ENCODE measurements at places on chromosomes 3 and 15. TPM values are rescaled to one million over a fixed set of nuclear protein-coding genes. Genes with fewer than 3 reads are reported as not detected.

- DNase-seq, result no peak
Observed at GRCh38 chr15:34116620-34117019, 14.7 kb downstream of the PGBD4 start.

- DNase-seq, result no peak
Observed at GRCh38 chr3:42572278-42572677, 9.5 kb downstream of the SEC22C start.

GRCh38 chr3:159904455-159904854 lies 84.2 kb upstream of the IL12A start:
- no peak for DNase-seq

DNA sequence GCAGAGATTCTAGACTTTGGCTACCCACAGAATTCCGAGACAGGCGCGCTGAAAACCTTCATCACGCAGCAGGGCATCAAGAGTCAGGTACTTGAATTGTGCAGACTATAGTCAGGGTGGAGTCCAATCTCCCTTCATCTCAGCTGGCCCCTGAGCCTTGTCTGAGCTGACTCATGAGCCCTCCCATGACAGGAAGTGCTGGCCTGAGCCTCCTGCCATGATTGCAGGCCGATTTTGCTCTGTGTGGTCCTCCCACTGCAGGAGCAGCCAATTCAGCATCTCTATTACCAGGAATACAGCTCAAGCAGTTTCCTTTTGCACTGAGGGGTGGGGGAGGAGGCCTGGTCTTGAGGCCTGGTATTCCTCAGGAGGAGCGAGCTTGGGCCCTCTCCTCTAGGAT lies 5.5 kb downstream of the AP2M1 start:
- no peak for DNase-seq

DNA sequence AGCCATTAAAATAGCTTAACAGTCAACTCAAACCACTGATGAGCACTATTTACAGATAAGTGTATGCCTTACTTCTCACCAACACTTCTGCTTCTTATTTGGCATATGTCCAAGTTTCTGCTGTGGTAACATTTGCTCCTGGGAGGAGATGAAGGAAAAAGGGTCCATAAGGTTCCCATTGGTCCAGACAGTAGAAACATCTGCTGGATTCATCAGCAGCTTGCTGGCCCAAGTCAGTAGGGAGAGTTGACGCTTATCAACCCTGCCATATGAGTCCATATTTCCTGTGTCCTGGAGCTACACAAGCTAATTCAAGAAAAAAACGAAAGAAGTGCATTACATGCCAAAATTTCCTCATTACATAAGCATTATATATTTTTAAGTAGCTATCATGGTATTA lies 824.5 kb downstream of the CADM2 start:
- no peak for DNase-seq

DNA sequence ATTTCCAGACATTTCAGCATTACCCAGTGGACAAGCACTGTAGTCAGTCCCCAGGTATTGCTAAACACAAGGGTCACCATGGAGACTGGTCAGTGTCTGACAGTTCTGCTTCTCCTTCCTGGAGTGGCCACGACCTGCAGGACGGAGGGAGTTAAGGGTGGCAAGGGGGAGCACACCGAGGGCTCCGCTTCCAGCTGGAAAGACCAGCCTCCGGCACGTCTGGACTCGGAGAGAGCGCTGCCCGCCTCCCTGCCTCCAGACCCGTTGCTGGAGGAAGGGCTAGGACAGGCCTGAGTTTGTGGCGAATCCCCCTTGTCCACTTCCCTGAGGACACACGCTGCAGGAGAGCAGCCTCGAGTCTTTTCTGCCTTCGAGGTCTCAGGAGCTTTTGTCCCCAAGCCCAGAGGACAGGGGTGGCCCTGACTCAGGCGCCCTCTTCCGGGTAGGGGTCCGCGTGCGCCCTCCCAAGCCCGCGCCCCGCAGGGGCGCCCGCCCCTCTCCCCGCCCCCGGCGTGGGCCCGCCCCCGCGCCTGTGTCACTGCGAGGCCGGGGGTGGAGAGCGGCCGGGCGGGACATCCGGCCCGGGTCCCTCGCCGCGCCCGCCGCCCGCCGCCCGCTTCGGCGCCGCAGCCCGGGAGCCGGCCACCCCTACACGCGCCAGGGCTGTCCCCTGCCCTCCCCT lies at the start of gene CHST14:
TSS of gene CHST14 (plus strand) at position 562 of the 682 bp plus-strand sequence. CDS start 230 bp downstream, outside the sequence.
- DNase-seq, result peak; percentile 64

DNA sequence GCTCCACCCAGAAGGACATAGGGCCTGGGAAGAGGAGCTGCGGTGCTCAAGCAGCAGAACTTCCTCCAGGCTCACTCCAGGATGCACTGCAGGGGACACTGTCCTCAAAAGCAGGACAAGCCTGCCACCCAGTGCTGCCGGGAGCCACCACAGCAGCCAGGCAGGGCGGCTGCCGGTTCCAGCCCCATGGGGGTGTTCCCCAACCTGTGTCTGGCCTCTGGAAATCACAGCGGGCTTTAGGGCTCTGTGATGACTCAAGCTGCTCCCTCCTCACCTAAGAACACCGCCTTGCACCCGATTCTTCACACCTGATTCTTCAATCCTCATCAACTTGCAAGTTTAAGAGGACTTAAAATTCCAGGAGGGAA lies 71.9 kb upstream of the SLC6A11 start:
- DNase-seq, result no peak

GRCh38 chr15:51162865-51163762 lies 68.4 kb upstream of the TNFAIP8L3 start:
- DNase-seq, result no peak

Gene RHOV
- 1.6 TPM for polyA plus RNA-seq

Gene CFAP92
- polyA plus RNA-seq, result 1.8 TPM

Gene ZNF774
- 4.7 TPM for polyA plus RNA-seq

Gene CHCHD6
- polyA plus RNA-seq, result 16.9 TPM

Gene CCR9
- polyA plus RNA-seq, result 0.06 TPM

Gene SPINT1
- 62.6 TPM for polyA plus RNA-seq

All from left renal cortex interstitium (tissue), 4 donors.